CMK (cell line): ENCODE measurements at places on chromosomes 13 and 19.

- DNase-seq: no peak
Measured at GRCh38 chr13:48908381-48909055, 67.2 kb upstream of the FNDC3A start.

DNA sequence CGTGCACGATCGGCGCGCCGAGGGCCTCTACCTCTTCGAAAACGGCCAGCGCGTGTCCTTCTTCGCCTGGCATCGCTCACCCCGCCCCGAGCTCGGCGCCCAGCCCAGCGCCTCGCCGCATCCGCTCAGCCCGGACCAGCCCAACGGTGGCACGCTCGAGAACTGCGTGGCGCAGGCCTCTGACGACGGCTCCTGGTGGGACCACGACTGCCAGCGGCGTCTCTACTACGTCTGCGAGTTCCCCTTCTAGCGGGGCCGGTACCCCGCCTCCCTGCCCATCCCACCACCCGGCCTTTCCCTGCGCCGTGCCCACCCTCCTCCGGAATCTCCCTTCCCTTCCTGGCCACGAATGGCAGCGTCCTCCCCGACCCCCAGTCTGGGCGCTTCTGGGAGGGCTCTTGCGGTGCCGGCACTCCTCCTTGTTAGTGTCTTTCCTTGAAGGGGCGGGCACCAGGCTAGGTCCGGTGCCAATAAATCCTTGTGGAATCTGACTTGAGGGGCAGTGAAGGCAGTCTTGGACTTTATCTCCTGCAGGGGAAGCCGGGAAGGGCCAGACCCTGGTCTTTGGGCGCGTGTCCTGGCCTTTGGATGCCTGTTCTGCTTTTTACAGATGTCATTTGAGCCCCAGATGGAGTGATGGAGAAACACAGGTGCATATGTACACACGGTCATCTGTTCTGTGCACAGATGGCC, 2.2 kb downstream of the CLEC11A start:
- no peak for DNase-seq

- DNase-seq: peak; percentile 71
Measured at GRCh38 chr19:46542428-46543230, 47.0 kb upstream of the PNMA8B start.

GRCh38 chr19:2542341-2543069, 66.6 kb downstream of the GADD45B start:
- DNase-seq: no peak

- no peak for DNase-seq
Measured at GRCh38 chr13:98112456-98112855, 30.4 kb upstream of the FARP1 start.

- DNase-seq: no peak
Measured at GRCh38 chr13:71814806-71815360, 52.1 kb downstream of the DACH1 start.

DNA sequence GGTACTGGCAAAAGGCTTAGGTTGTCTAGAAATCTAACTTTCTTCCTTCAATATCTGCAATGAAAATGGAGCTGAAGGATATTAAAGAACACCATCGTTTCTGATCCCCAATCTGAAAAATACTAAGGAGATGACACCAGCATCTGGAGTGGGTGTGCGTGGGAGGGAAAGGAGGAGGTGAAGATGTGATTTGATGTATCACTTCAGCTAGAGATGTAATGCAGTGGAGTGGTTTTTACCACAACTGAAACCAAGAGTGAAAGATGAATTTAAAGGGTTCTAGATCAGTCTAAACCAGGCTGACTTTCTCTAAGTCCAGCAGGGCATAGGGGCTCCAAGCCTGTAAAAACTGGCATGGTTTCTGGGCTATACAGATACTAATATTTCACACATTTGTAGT, 148.4 kb downstream of the AKAP11 start:
- DNase-seq: no peak

DNA sequence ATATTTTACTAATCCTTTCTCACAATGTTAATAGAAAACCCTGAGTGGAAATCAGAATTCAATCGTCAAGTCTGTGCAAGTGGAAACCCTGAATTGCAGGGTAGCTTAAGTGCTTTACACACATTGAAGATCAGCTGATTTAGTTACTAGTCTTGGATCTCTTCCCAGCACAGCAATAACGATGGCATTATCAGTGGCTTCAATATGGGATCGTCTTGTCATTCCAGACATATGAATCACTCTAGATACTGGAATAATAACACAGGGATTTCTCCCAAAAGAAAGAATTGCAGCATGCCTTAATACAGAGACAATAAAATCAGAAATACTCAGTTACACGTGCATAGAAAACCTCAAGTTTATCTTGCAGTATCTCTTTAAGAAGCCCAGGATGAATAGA, 12.6 kb upstream of the METTL21C start:
- DNase-seq: no peak

GRCh38 chr13:66781241-66781640, 448.9 kb downstream of the PCDH9 start:
- no peak for DNase-seq

DNA sequence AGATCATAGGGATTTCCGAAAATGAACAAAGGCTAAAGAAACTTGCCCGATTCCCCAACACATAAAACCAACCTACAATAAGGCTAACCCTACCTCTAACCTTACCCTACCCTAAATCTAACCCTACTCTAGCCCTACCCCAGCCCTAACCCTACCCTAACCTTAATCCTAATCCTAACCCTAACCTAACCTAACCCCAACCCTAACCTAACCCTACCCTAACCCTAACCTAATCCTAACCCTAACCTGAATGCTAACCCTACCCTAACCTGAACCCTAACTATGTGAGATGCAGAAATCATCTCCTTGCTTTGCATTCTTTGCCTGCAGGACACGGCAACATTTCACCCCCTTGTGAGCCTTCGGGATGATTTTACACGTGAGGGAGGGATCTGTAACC, 67.6 kb upstream of the SOX1 start:
- no peak for DNase-seq

DNA sequence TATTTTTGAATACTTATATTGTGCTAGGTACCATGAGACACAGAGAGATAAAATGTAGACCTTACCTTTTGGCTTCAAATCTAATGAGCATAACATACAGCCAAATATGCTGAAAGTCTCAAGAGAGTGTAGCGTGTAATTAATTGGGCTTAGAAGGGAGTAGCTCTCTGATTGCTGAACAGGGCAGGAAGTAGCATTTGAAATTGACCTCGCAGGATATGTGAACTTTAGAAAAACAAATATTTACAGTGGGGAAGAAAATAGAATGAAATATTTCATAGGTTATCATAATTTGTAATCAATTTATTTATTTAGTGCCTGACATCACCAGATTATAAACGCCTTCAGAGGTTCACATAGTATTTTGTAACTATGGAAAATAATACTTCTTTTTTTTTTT, 327.1 kb downstream of the RFC3 start:
- no peak for DNase-seq

GRCh38 chr19:20182222-20182785, 15.3 kb downstream of the ZNF486 start:
- no peak for DNase-seq

GRCh38 chr13:49093376-49093775, 117.7 kb downstream of the FNDC3A start:
- DNase-seq: no peak

DNA sequence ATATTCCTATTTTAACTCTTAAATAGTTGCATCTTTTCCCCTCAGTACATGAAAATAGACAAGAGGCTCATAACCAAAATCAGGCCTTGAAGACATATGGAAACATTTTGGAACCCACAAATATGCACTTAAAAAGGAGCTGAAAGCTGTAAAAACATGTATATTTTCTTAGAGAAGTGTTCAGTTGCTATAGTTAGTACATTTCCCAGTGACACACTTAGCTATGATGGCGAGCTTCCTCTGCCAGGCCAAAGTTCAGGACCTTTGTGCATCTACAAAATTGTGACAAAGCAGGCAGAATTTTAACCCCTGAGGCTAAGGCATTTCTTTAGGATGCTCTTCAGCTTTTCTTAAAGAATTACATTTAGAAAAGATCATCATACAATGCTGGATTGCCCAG, 54.5 kb downstream of the RCBTB2 start:
- DNase-seq: no peak

GRCh38 chr19:22260499-22260898, 25.7 kb upstream of the ZNF729 start:
- DNase-seq: no peak

DNA sequence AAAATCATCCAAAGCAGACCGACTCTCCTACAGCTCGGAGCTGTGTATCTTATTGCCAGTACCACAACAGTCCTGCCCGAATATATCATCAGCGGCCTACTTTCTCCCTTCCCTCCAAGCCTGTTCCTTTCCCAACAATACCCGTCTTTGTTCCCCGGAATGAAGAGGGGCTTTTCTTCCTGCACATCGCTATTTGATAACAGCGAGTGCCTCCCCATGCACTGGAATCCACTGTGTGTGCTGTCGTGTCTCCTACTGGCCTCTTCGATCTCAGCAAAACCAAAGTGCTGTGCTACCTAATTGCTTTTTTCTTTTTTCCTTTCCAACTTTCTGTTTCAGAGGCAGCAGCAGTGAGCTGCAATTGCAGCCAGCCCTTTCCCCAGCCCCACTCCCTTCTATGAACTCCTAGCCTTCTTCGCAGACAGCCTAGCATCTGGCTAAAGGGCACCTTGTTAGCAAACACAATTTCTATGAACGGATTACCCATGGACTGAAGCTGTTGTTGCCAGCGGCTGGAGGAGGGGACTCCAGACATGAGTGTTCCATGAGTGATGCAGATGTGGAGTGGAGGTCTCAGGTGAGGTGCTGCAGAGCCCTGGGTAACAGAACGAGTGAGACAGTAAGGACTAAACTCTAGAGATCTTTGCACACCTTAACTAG, 43.4 kb downstream of the EFNB2 start:
- DNase-seq: no peak

- no peak for DNase-seq
Measured at GRCh38 chr13:44540761-44541434, 35.2 kb downstream of the TSC22D1 start.
